Esophagus muscularis mucosa (tissue), 4 donors: ENCODE measurements at places on chromosomes 11 and 22. TPM values are rescaled to one million over a fixed set of nuclear protein-coding genes. Genes with fewer than 3 reads are reported as not detected.

DNA sequence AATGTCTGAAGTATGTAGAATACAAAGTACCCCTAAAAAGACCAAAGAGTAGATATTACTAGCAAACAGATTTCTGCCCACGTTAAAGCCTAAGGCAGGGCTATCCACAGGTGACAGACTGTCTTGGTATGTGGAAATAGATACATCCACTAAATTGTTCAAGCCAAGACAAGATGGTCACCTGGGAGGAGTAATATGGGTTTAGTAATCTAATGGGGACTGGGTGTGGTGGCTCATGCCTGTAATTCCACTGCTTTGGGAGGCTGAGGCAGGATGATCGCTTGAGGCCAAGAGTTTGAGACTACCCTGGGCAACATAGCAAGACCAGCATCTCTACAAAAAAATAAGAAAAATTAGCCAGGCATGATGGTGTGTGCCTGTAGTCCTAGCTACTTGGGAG is 7.5 kb downstream of the SGSM3 start:
- no peak overlapping the region for H3K27ac ChIP-seq
- no peak for DNase-seq
- peaks cover under 1% of the 10 kb centered on the region for H3K4me1 ChIP-seq
- no peak overlapping the region for H3K4me3 ChIP-seq
- no peaks in the 10 kb centered on the region for H3K36me3 ChIP-seq
- no peaks in the 10 kb centered on the region for H3K27me3 ChIP-seq

- H3K4me3 ChIP-seq, result peak overlapping the region; percentile 78
- peaks cover 45% of the 10 kb centered on the region for H3K4me1 ChIP-seq
- H3K36me3 ChIP-seq, result peaks cover 25% of the 10 kb centered on the region
- H3K27me3 ChIP-seq, result no peaks in the 10 kb centered on the region
Measured at GRCh38 chr11:10856689-10857458, 979 bp downstream of the ZBED5 start.

DNA sequence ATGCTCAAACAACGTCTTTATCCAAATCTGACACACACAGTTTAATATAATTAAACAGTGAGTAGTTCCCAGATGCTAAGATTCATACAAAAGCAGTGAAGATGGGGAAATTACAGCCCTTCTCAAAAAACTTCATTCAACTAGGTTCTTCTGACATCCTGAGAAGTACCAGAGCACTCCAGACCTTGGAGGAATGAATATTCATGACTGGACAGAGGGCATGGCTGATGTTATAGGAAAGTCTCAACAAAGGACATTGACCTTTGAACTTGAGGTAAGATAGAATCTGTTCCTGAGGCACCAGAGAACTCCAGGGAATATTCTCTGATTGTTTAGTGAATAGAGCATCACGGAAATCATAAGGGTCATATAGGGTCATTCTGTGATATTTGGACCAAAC is 106.4 kb upstream of the SLC5A12 start:
- no peaks in the 10 kb centered on the region for H3K36me3 ChIP-seq
- H3K4me3 ChIP-seq, result no peak overlapping the region
- DNase-seq, result no peak

The FAM89B gene
- 87.4 TPM for total RNA-seq

DNA sequence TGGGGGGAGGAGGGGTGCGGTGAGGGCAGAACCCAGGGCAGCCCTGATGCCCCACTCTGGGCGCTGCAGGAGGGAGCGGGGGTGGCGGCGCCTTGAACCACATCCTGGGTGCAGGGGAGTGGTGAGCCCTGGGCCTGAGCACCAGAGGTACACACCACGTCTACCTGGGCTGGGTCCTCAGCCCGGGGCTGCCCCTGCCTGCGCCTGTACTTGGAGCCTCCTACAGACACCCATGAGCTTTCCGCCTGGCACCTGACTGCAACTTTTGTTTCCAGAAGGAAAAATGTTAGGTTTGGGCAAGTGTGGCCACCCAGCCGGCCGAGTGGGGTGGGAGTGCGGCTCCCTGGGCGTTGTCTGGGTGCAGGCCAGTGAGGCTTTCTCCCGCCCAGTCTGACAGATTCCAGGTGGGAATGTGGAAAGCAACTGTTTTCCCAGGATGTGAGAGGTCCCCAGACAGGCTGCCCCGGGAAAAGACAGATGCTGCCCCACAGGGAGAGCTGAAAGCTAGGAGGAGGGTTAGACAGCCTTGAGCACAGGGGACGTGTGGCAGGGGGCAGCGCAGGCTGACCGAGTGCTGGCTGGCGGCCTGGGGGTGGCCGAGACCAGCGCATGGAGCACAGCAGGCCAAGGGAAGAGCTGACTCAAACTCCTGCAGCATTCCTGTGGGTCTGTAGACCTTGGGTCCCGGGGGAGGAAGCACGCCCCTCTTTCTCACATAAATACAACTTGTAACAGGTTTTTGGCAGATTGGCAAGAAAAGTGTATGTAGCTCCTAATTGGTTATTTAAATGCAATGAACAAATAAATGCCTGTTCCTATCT is 44.1 kb downstream of the GNB1L start:
- H3K4me3 ChIP-seq, result no peak overlapping the region
- H3K4me1 ChIP-seq, result peaks cover 6% of the 10 kb centered on the region
- DNase-seq, result no peak
- H3K36me3 ChIP-seq, result peaks cover 4% of the 10 kb centered on the region

- H3K36me3 ChIP-seq, result no peaks in the 10 kb centered on the region
- H3K4me1 ChIP-seq, result no peaks in the 10 kb centered on the region
- H3K27ac ChIP-seq, result no peak overlapping the region
- no peak overlapping the region for H3K4me3 ChIP-seq
Measured at GRCh38 chr11:116698080-116698479, 74.7 kb downstream of the BUD13 start.

DNA sequence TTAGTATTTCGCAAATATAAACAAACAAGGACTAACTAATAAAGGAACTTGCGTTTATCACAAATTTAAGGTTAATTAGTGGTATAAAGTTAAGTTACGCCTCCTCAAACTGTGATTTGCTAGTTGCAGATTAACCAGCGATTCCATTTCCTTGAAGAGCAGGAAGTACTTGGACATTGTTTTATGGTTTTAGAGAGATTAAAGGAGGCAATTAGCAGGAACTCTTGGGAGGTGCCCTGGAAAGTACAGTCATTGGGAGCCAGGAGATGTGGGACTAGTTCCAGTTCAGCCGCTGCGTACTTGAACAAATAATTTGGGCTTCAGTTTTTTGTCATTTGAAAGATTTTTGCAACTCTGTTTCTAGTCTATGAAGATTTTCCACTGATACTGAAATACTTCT is 3.3 kb downstream of the FAM118B start:
- no peak for DNase-seq
- H3K27me3 ChIP-seq, result no peaks in the 10 kb centered on the region
- no peak overlapping the region for H3K4me3 ChIP-seq
- peaks cover 22% of the 10 kb centered on the region for H3K4me1 ChIP-seq

The OLFML1 gene
- total RNA-seq, result 10.8 TPM

GRCh38 chr22:36902143-36902926 is 11.1 kb upstream of the CSF2RB start:
- H3K27ac ChIP-seq, result no peak overlapping the region
- no peak for DNase-seq
- H3K4me3 ChIP-seq, result no peak overlapping the region
- H3K4me1 ChIP-seq, result no peaks in the 10 kb centered on the region

The VPS26B gene
- 50.2 TPM for total RNA-seq

GRCh38 chr11:65787649-65788622 is 1.1 kb downstream of the OVOL1 start:
- H3K4me3 ChIP-seq, result peak overlapping the region; percentile 32
- H3K27ac ChIP-seq, result no peak overlapping the region
- H3K27me3 ChIP-seq, result peaks cover 23% of the 10 kb centered on the region
- no peak for DNase-seq

GRCh38 chr11:128901653-128902514 is 10.7 kb downstream of the KCNJ5 start:
- DNase-seq, result no peak
- no peaks in the 10 kb centered on the region for H3K27me3 ChIP-seq
- no peak overlapping the region for H3K27ac ChIP-seq
- no peak overlapping the region for H3K4me3 ChIP-seq
- H3K36me3 ChIP-seq, result no peaks in the 10 kb centered on the region

DNA sequence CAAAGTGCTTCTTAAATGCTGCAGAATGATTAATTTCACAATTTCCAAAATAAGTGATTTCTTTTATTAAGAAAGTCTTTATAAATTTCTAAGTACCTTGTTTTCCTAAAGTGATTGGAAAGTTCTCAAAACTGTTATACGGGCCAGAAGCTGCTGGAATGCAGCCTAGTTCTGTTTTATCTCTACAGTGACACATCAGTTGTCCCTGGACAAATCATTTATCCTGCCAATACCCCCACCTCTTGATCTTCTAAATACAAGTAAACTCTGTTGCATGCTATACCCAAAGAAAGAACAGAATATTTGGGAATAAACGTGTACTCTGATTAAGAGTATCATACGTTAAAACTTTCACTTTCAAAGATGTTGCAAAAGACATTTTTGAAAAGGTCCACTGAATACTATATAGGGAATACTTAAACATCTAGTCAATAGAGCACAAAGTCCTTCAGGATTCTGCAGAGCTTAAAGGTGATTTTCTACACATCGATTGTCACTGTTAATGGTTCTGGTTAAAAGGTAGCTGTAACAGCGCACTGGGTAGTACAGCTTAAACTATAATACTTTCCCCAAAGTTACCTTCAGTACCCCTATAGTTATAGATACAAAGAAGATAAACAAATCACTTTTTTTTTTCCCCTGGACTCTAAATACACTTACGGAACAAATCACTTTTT is 92.1 kb upstream of the APOA1 start:
- DNase-seq, result no peak
- H3K27me3 ChIP-seq, result no peaks in the 10 kb centered on the region
- peaks cover 48% of the 10 kb centered on the region for H3K4me1 ChIP-seq
- H3K36me3 ChIP-seq, result peaks cover 7% of the 10 kb centered on the region
- peak overlapping the region; percentile 34 for H3K4me3 ChIP-seq
- peak overlapping the region; percentile 70 for H3K27ac ChIP-seq

The OR52E8 gene
- not detected for total RNA-seq

GRCh38 chr22:43446037-43446803 is 34.4 kb downstream of the MPPED1 start:
- H3K4me1 ChIP-seq, result no peaks in the 10 kb centered on the region
- H3K4me3 ChIP-seq, result no peak overlapping the region
- H3K36me3 ChIP-seq, result no peaks in the 10 kb centered on the region
- no peak overlapping the region for H3K27ac ChIP-seq
- no peak for DNase-seq

DNA sequence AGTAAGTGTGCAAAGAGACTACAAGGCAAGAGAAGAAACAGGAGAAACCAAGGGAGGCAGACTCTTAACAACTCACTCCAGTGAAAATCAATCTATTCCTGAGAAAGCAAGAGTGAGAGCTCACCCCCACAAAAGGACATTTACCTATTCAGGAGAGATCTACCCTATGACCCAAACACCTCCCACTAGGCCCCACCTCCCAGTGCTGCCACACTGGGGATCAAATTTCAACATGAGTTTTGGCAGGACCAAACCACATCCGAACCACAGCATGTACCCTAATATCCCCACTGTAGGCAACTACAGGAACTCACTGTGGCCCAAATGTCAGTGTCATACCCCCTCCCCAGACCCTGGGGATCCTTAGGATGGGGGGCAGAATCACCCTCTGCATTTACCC is 526.2 kb upstream of the B3GAT1 start:
- H3K36me3 ChIP-seq, result no peaks in the 10 kb centered on the region
- peaks cover 25% of the 10 kb centered on the region for H3K27me3 ChIP-seq
- no peak overlapping the region for H3K4me3 ChIP-seq
- DNase-seq, result no peak
- H3K27ac ChIP-seq, result no peak overlapping the region

DNA sequence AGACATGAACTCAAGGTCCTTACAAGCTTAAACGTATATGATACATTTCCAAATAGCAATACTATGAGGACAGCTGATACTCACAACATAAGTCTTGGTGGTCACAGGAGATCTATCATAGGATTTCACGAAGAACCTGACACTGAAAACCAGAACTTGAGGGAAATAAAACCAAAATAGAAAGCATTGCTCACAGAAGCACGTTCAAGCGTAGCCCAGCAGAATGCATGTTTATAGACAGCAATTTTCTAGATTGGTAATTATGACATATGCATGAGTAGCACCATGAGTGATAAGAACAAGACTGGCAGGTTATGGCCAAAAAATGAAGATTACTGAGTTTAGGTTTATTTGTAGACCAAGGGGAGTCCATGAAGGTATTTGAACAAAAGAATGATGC is 243.5 kb downstream of the ETS1 start:
- no peak overlapping the region for H3K4me3 ChIP-seq
- no peak overlapping the region for H3K27ac ChIP-seq
- no peaks in the 10 kb centered on the region for H3K36me3 ChIP-seq

- peaks cover 12% of the 10 kb centered on the region for H3K27me3 ChIP-seq
- H3K36me3 ChIP-seq, result no peaks in the 10 kb centered on the region
- no peak for DNase-seq
- no peak overlapping the region for H3K4me3 ChIP-seq
- H3K27ac ChIP-seq, result no peak overlapping the region
- no peaks in the 10 kb centered on the region for H3K4me1 ChIP-seq
Measured at GRCh38 chr11:133531458-133531857, 843 bp downstream of the OPCML start.

- no peaks in the 10 kb centered on the region for H3K36me3 ChIP-seq
- H3K27ac ChIP-seq, result no peak overlapping the region
- no peaks in the 10 kb centered on the region for H3K4me1 ChIP-seq
- no peak for DNase-seq
- no peak overlapping the region for H3K4me3 ChIP-seq
Measured at GRCh38 chr22:49508561-49508960, 319.1 kb downstream of the BRD1 start.

- H3K4me3 ChIP-seq, result no peak within 1 kb of the TSS
- peaks cover 43% of the 10 kb centered on the region for H3K27me3 ChIP-seq
- no peaks in the 10 kb centered on the region for H3K36me3 ChIP-seq
- no peaks in the 10 kb centered on the region for H3K4me1 ChIP-seq
Measured at GRCh38 chr11:118342503-118343161, at the start of gene CD3D. Gene CD3D (minus strand): TSS chr11:118342705. CDS start chr11:118342607, 98 bp downstream.

DNA sequence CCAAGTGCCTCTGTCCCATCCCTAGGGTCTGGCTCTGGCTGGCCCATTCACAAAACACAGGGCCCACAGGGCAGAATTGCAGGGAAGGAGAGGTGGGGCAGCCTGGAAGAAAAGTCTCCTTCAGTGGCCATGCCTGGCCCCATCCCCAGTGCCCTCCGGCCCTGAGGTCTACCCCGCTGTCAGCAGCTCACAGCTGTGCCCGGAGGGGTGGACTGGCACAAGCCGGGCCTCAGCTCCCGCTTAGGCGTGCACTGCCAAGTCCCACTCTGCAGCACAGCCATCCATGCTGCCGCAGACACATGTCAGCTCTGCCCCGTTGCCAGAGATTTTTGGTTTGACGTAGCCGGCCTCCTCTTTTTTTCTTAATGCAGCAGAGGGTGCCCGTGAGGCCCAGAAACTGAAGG is 3.9 kb upstream of the SCN2B start:
- peak overlapping the region; percentile 50 for H3K27ac ChIP-seq
- no peaks in the 10 kb centered on the region for H3K27me3 ChIP-seq
- no peaks in the 10 kb centered on the region for H3K36me3 ChIP-seq
- no peak for DNase-seq
- H3K4me1 ChIP-seq, result peaks cover 28% of the 10 kb centered on the region

DNA sequence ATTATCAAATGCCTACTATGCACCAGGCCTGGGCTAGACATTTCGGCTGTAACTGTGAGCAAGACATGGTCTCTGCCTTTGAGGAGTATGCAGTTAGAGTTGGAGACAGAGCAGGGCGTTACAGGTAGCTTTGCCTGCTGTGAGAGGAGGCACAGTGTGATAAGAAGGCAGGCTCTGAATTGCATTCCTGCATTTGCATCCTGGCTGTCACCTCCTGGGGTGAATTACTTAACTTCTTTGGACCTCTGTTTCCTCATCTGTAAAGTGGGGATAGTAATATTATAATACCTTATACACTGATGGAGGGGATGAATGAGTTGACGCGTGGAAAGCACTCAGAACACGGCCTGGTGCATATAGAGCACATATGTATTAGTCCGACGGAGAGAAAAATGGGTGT is 118.1 kb upstream of the ARHGAP20 start:
- H3K27ac ChIP-seq, result no peak overlapping the region
- peaks cover 18% of the 10 kb centered on the region for H3K4me1 ChIP-seq
- no peaks in the 10 kb centered on the region for H3K36me3 ChIP-seq
- H3K4me3 ChIP-seq, result no peak overlapping the region
- H3K27me3 ChIP-seq, result no peaks in the 10 kb centered on the region
